Colonic mucosa (tissue), 4 donors: ENCODE measurements at places on chromosomes 16 and 17. TPM values are rescaled to one million over a fixed set of nuclear protein-coding genes. Genes with fewer than 3 reads are reported as not detected.

DNA sequence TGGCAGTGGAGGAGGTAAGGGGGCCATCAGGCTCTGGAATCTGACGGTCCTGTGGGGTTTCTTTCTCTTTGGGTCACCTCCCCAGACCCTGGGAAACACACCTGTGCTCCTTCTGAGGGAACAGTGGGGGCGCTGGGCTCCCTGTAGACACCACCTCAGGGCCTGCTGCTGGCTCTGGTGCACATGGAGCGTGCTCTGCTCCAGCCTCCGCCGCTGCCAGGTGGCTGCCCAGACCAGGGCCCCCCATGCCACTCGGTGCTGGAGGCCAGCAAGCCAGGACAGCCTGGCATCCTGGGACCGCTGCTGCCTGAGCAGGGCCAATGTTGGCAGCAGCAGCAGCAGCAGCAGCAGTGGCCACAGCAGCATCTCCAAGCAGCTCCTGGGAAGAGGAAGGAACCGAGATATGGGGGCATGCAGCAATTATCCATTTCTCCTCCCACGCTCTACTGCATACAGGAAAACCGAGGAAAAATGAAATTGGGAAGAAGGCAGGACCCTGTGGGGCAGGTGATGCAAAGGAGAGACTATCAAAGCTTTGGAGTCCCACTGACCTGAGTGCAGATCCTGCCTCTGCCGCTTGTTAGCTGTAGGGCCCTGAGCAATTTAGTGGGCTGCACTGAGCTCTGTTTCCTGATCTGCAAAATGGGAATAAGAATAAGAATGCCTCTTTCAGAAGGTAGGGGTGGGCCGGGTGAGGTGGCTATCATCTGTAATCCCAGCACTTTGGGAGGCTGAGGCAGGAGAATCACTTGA, 902 bp downstream of the GHDC start:
- DNase-seq: no peak

DNA sequence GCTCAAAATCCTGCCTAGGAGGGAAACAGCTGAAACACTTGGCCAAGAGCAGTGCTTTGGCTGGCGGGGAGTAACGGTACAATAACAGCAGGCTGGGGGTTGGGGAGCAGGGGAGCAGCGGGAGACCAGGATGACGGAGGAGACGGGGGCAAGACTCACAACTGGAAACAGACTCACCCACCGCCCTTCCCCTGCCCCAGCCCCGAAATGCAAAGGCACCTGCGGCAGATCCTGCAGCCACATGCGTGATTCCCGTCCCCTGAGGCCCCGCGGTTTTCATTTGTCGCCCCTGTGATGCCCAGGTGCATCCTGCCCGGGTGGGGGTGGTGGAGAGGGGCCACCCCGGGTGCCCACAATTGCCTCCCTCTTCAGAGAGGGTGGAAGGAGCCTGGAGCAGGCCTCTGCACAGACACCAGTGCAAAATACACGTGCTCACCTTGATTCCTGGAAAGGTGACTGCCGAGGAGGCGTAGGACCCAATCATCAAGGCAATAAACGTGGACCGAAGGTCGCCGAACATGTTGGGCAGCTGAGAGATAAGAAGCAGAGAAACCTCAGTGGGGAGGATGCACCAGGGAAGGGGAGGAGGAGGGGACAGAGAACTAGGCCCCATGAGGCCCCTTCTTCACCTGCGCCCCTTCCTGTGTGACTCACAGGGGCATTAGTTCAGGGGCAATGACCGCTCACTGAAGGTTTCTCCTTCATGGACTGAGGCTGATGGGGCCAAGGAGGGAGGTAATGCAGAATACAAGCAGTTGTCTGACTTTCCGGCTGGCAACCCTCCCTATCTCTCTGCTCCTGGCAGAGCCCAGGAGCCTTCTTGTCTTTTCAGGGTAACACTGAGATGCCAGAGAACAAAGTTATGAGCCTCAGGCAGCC, 30.4 kb upstream of the PITPNA start:
- peak; percentile 90 for DNase-seq

RCVRN gene
- not detected for total RNA-seq

GRCh38 chr17:28878158-28878910, 19.2 kb downstream of the FLOT2 start:
- DNase-seq: no peak

- peak; percentile 82 for DNase-seq
Observed at GRCh38 chr17:83089328-83090132, 10.1 kb downstream of the METRNL start.

DNA sequence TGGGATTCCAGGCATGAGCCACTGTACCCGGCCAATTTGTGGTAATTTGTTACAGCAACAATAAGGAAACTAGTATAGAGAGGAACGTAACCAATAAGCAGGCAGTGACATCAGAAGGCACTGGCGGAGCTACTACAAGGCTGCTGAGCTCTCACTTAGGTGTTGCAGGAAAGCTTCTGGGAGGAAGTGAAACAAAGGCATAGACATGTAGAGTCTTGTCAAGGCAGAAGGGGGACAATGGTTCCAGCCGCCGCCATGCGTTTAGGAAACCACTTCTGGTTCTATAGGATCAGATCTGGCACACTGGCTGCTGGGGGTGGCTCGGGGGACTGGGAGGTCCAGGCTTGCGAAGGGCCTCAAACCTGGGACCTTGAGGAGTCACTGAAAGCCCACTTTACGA, 9.4 kb upstream of the CPSF4L start:
- no peak for DNase-seq

CBLN1 gene
- total RNA-seq: 0.45 TPM

EFNB3 gene
- total RNA-seq: 0.82 TPM

GRCh38 chr16:19393226-19394111, 24.2 kb upstream of the TMC5 start:
- peak; percentile 81 for DNase-seq

CES4A gene
- total RNA-seq: 7.8 TPM

DNA sequence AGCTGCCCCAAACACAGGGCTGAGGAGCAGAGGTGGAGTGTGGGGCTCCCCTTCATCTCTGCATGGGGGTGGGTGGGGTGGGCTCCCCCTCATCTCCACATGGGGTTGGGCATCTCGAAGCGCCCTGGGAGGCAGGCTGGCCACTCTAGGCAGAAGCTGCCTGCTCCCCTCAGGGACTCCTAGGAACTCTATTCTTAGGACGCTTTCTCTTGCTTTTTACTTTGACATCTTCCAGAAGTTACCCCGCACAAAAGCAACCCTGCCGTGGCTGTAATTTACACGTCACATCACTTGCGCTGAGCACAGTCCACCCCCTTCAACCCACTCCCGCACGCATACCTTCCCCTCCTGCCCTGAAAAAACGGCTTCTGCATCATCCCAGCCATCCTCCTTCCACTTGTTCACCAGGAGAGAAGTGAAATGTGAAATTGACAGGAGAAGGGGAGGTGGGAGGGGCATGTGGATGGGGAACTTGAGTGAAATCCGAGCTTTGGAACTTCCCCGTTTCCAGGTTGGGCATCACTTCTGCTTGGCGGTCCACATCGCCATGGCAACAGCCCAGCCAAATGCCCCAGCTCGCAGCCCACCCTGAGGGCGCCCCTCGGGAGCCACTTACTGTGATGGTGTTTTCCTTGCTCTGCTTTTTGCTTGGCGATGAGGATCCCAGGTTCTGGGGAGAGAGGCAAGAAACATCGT, 53.7 kb upstream of the RCVRN start:
- DNase-seq: no peak

ERN2 gene
- 121 TPM for total RNA-seq

SIAH1 gene
- 19.7 TPM for total RNA-seq

GRCh38 chr16:50526796-50527195, 21.4 kb upstream of the NKD1 start:
- DNase-seq: no peak

KRT40 gene
- 0.32 TPM for total RNA-seq

SLC16A11 gene
- 0.40 TPM for total RNA-seq

DNA sequence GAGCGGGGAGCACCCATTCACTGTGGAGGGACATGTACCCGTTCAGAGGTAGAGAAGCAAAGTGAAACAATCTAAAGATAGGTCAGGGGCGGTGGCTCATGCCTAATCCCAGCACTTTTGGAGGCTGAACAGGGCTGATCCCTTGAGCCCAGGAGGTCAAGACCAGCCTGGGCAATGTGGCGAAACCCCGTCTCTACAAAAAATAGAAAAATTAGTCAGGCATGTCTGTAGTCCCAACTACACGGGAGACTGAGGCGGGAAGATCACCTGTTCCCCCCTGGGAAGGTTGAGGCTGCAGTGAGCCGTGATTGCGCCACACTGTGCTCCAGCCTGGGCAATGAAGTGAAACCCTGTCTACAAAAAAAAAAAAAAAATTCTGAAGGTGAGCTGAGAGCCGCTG, 21.7 kb downstream of the MYL4 start:
- DNase-seq: no peak

- DNase-seq: no peak
Observed at GRCh38 chr17:81547614-81547982, 4.6 kb downstream of the FAAP100 start.

PRR14 gene
- total RNA-seq: 70.3 TPM

TBC1D3L gene
- 16.7 TPM for total RNA-seq

WFDC1 gene
- total RNA-seq: 4.4 TPM

DNA sequence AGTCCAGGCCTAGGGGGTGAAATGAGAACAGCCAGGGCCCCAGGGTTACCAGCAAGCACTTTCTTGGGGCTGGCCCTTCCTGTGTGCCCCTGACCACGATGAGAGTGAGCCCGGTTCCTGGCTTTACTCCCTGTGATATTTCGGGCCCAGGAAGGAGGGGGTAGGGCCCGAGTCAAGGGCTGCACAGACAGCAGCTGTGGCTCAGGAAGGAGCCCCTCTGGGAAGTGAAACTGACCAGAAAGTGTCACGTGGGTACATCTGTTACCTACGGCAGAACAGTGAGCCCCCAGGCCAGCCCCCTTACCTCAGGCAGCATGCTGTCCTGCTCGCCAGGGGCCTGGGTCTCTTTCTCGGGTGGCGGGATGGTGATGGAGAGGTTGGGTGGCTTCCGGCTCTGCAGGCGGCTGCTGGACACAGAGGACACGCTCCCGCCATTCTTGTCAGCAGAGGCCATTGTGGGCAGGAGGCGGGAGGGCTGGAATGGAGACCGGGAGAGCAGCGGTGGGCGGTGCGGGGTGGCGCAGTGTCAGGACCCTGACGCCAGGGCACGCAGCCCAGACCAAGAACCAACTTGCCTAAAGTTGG, 13.8 kb downstream of the AANAT start:
- no peak for DNase-seq

DNA sequence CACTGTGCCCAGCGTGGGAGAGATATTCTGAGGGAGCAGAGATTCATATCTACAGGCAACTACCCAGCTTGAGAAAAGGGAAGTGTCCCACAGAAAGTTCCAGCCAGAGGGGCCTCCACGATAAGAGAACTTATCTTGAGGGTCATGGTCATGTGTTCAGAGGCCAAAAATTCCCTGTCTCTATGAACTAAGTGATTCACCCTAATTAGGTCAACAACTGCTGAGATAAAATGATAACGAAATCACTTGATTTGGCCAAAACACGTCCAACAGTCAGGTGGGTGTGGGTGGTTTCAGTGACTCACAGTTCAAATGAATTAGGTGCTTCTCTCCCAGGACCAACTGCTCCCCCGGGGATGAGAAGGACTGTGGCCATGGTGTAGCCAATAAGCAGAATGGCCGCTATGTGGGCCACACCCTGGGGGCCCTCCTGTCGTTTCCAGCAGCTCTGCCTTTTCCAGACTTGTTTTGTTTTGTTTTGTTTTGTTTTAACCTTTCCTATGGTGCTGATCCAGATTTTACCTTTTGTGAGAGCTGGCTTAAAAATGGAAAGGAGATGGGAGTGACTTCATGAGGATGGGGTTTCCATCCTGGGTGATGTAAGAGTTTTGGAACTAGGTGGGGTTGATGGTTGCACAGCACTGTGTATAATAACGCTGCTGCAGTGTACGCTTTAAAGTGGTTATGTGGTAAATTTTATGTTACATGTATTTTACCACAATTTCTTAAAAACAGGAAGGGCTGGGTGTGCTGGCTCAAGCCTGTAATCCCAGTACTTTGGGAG, 8.7 kb downstream of the DNAI2 start:
- no peak for DNase-seq

DNA sequence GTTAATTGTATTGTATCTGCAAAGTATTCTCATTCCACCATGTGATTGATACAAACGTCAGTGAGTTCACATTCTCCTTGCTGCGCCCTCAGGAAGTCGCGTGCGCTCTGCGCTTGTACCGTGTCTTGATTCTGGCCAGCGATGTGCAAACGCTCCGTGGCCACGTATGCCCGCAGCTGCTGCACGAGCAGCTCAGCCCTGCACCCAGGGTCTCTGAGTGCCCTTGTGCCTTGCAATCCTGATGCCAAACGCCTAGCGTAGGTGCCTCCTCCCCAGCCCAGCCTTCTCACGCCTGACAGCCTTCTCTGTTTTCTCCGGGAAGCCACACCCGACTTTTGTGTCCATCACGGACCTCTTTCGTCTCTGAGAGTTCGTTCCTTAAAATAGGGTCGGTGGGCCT, 9.4 kb downstream of the ZNF469 start:
- DNase-seq: no peak

G6PC1 gene
- total RNA-seq: 0.40 TPM

CCL7 gene
- 0.72 TPM for total RNA-seq

DNA sequence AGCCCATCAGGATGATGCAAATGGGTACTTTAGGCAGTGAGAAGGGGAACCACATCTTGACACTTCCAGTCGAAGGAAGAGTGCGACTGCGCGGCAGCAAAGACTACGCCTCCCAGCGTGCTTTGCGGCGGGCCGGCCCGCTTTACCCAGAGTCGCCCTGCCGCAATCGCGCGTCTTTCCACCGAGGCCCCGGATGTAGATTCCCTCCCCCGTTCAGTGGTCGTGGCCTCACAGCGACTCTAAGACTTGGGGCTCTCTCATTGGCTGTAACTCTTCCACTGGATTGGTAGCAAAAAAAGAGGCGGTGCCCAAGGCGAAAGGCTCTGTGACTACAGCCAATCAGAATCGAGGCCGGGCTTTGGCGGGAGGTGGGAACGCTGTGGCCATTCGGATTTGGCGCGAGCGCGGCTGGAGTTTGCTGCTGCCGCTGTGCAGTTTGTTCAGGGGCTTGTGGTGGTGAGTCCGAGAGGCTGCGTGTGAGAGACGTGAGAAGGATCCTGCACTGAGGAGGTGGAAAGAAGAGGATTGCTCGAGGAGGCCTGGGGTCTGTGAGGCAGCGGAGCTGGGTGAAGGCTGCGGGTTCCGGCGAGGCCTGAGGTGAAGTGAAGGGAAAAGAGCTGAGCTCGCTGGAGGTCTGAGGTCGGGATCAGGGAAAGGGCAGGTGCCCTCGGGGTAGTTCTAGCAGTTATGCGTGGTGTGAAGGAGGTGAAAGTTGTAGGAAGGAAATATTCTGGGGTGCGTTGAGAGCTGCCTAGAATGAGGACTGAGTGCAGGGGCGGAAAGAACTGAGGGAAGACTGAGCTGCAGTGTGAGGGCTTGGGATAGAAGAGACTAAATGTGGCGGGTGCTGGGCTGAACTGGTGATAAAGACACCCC, at the start of gene CDC6:
Gene CDC6, plus strand, starts transcription at position 386 of the 876 bp plus-strand sequence. CDS start 1,542 bp downstream, outside the sequence.
- peak; percentile 99 for DNase-seq

DNA sequence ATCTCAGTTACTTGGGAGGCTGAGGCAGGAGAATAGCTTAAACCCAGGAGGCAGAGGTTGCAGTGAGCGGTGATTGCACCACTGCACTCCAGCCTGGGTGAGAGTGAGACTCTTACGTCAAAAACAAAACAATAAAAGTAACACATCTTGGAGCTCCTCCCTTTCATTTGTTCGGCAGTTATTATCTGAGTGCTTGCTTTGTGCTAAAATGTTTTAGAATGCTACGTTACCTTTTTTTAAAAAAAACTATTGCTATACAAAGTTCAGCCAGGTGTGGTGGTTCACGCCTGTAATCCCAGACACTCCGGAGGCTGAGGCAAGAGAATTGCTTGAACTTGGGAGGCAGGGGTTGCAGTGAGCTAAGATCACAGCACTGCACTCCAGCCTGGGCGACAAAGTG, 15.8 kb downstream of the IST1 start:
- no peak for DNase-seq

- DNase-seq: no peak
Observed at GRCh38 chr17:1693339-1693738, 8.7 kb upstream of the PRPF8 start.

TPSD1 gene
- 0.64 TPM for total RNA-seq

KRTAP4-5 gene
- not detected for total RNA-seq

PRR35 gene
- not detected for total RNA-seq
